ENCODE measurements at places on chromosomes 11 and 22.

- DNase-seq: no peak
Measured at GRCh38 chr11:31995525-31996094, 95.3 kb upstream of the RCN1 start.

GRCh38 chr11:119361941-119362725, 15.6 kb upstream of the MFRP start:
- no peak for DNase-seq

GRCh38 chr11:18727479-18728236, 1.7 kb upstream of the IGSF22 start:
- DNase-seq: peak; percentile 51

GRCh38 chr11:21446939-21447590, 745.8 kb upstream of the ANO5 start:
- DNase-seq: no peak

- no peak for DNase-seq
Measured at GRCh38 chr11:33262011-33262645, 4.9 kb downstream of the HIPK3 start.

GRCh38 chr11:34488855-34489557, 24.6 kb downstream of the ELF5 start:
- DNase-seq: no peak

DNA sequence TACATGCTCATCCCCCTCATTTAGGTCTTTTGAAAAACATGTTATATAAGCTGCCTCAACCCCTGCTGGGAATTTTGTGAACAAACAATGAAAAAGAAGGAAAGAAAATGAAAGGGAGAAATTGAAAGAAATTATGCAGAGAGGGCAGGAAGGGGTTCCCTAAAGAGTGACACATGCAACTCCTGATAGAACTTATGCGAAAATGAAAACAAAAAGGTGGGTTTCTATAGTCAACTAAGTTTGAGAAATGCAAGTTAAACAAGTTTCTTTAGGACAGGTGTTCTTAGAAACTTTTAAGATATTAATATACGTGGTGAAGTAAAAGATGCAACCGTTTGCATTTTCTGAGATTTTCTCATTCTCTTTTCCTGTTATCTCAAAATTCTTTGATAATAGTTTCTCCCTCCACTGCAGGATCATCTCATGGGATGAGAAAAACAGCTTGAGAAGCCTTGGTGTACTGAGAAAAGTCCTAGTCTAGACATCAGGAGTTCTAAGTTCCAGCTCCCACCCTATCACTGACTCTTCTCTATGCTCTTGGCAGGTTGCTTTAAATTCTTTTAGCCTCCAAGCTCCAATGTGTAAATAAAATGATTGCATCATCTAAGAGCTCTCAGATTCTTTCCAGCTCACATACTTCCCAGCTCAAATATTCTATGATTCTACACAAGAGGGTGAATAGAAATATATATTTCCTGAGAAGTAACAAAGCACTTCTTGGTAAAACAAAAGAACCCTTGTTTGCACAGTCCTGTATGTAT, 109.2 kb downstream of the FAM76B start:
- DNase-seq: no peak
